Type B pancreatic cell (in vitro differentiated cells): ENCODE measurements at places on chromosomes 4 and X. TPM values are rescaled to one million over a fixed set of nuclear protein-coding genes. Genes with fewer than 3 reads are reported as not detected.

GRCh38 chr4:183766140-183766539 lies 107.0 kb downstream of the TRAPPC11 start:
- DNase-seq = no peak
- no peak overlapping the region for H3K4me3 ChIP-seq
- H3K36me3 ChIP-seq = no peaks in the 10 kb centered on the region
- H3K4me1 ChIP-seq = peaks cover 12% of the 10 kb centered on the region
- H3K27me3 ChIP-seq = peaks cover 3% of the 10 kb centered on the region

DNA sequence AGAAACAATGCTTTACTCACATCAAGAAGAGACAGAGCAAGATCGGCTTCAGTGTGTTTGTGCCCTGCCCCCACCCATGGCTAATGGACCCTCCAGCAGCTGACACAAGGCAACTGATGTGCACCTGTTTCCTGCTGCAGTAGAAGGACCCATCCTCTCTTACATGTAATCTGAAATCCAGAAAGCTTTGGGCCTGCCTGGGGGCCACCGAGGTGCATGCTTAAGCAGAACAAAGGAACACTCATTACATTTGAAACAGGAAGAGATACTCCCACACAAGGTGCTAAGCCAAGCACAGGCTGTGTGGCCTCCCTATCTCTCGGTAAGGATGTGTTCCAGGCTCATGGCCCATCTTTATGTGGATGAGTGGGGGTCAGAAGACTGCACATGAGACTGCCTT lies 338.0 kb downstream of the SPOCK3 start:
- no peaks in the 10 kb centered on the region for H3K36me3 ChIP-seq
- no peaks in the 10 kb centered on the region for H3K4me1 ChIP-seq
- no peaks in the 10 kb centered on the region for H3K27me3 ChIP-seq
- no peak overlapping the region for H3K27ac ChIP-seq
- DNase-seq = no peak

DNA sequence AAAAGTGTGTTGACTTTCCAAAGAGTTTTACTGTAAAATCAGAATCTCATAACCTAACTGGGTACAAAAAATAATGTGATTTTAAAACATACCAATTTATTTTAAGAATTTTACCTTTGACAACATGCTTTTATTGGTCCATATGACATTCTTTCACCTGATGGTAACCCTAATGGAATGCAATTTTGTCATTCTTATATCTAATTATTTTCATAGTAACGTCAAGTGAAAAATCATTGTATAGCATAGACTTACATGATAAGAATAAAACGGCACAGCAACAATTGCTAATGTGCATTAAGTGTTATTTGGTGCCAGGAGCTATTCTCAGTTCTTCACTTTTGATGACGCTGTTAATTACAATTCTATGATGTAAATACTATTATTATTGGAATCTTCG lies 13.6 kb downstream of the UNC5C start:
- peaks cover 43% of the 10 kb centered on the region for H3K4me1 ChIP-seq
- H3K27me3 ChIP-seq = peaks cover 5% of the 10 kb centered on the region
- DNase-seq = no peak
- H3K4me3 ChIP-seq = no peak overlapping the region

GRCh38 chrX:123263270-123263669 lies 79.2 kb downstream of the GRIA3 start:
- peaks cover 4% of the 10 kb centered on the region for H3K36me3 ChIP-seq
- peaks cover 7% of the 10 kb centered on the region for H3K4me1 ChIP-seq
- H3K4me3 ChIP-seq = peak overlapping the region; percentile 29
- no peak for DNase-seq
- H3K27ac ChIP-seq = no peak overlapping the region
- H3K27me3 ChIP-seq = no peaks in the 10 kb centered on the region

GRCh38 chrX:113369056-113369455 lies 528.4 kb upstream of the AMOT start:
- H3K27me3 ChIP-seq = no peaks in the 10 kb centered on the region
- H3K4me3 ChIP-seq = no peak overlapping the region
- no peaks in the 10 kb centered on the region for H3K36me3 ChIP-seq
- no peaks in the 10 kb centered on the region for H3K4me1 ChIP-seq
- H3K27ac ChIP-seq = no peak overlapping the region

Gene DRD5
- 0.58 TPM in 1 of 2 replicates, not detected in the other for total RNA-seq

Gene HSFX3
- not detected in 2 replicates for total RNA-seq

GRCh38 chr4:182155806-182156205 lies 87.4 kb upstream of the TENM3 start:
- H3K27ac ChIP-seq = no peak overlapping the region
- H3K4me3 ChIP-seq = no peak overlapping the region
- no peak for DNase-seq
- peaks cover 4% of the 10 kb centered on the region for H3K4me1 ChIP-seq

Gene ABLIM2
- total RNA-seq = 2.6 and 3.4 TPM in 2 replicates

Gene MAGEE2
- total RNA-seq = not detected in 2 replicates

Gene SSX2
- not detected in 2 replicates for total RNA-seq

Gene NOX1
- total RNA-seq = 0.70 and 1.2 TPM in 2 replicates

DNA sequence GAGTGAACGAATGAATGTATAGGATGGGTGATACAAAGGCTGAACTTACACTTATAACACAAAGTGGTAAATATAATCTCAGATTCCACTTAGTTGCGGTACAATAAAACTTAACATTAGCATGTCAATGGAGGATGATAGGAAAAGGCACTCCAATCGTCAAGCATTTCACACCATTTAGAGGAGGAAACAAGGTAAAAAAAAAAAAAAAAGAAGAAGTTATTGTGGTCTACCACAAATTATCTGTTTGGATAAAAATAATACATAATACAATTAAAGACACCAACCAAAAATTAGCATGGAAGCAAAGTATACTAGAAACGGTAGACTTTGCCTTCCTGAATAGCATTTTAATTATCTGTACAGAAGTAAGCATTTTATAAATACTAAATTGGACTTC lies 205.5 kb downstream of the PPP3CA start:
- H3K27me3 ChIP-seq = no peaks in the 10 kb centered on the region
- H3K4me3 ChIP-seq = no peak overlapping the region
- DNase-seq = no peak
- no peak overlapping the region for H3K27ac ChIP-seq
- H3K36me3 ChIP-seq = peaks cover 3% of the 10 kb centered on the region
- H3K4me1 ChIP-seq = peaks cover 7% of the 10 kb centered on the region

- H3K27me3 ChIP-seq = no peaks in the 10 kb centered on the region
- DNase-seq = no peak
- H3K4me3 ChIP-seq = no peak overlapping the region
- H3K4me1 ChIP-seq = no peaks in the 10 kb centered on the region
Observed at GRCh38 chrX:132501606-132502005, 12.8 kb upstream of the MBNL3 start.

- H3K4me1 ChIP-seq = peaks cover 12% of the 10 kb centered on the region
- peak overlapping the region; percentile 66 for H3K4me3 ChIP-seq
- peak overlapping the region; percentile 77 for H3K27ac ChIP-seq
- DNase-seq = no peak
Observed at GRCh38 chrX:40933706-40934425, 151.4 kb upstream of the USP9X start.

Gene NPNT
- total RNA-seq = 12.6 and 23.2 TPM in 2 replicates

DNA sequence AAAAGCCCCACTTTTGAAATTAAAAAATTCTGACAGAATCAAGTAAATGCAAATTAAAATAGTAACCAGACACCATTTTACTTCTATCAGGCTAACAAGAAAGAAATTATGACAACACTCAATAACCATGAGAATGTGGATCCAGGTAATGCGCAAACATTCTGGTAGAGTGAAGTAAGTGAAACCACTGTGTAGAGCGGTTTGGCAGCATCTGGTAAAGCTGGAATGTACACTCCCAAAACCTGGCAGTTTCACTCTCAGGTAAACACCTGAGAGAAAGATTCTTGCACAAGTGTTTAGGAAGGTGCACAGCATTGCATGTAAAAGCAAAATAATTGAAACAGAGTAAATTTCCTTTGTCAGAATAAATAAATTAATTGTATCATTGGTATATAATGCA lies 81.8 kb downstream of the TRIML1 start:
- no peaks in the 10 kb centered on the region for H3K36me3 ChIP-seq
- H3K4me1 ChIP-seq = no peaks in the 10 kb centered on the region
- DNase-seq = no peak

DNA sequence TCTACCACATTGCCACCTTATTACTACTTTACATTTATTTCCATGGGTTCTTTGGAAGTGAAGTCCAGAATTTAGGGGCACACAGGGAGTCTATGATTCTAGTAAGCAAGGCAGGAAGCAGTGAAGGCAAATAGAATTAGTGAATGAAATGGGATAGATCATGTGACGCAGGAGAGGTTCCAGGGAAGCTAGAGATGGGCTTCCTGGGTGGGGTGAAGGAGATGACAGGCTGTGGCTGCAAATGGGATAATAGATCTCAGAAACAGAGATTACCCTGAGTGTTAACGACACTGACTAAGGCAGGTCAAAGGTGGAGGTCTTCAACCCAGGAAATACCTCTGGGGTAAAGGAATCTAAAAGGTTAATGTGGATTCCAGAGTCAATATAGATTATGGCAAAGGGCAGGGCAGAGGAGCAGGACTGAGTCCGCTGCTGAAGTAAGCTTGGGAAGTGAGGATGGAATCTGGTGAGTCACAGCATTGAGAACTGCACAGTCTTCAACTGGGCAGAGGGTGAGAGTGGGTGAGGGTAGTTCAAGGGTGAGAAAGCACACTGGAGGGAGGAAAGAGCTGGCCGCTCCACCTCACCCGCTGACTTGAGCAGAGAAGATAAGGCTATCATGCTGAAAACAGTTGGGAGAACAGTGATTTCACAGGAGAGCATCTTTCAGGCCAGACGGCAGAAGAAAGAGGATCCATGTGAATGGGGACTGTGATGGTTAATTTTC lies 70.8 kb downstream of the ANXA3 start:
- H3K27ac ChIP-seq = peak overlapping the region; percentile 37
- H3K36me3 ChIP-seq = no peaks in the 10 kb centered on the region
- no peaks in the 10 kb centered on the region for H3K27me3 ChIP-seq
- H3K4me3 ChIP-seq = peak overlapping the region; percentile 8
- DNase-seq = no peak
- peaks cover 12% of the 10 kb centered on the region for H3K4me1 ChIP-seq

GRCh38 chrX:35006361-35006760 lies 63.8 kb downstream of the FAM47B start:
- H3K4me3 ChIP-seq = no peak overlapping the region
- no peak overlapping the region for H3K27ac ChIP-seq
- H3K36me3 ChIP-seq = no peaks in the 10 kb centered on the region

GRCh38 chr4:174189392-174190015 lies 94.0 kb downstream of the FBXO8 start:
- H3K27ac ChIP-seq = no peak overlapping the region
- no peaks in the 10 kb centered on the region for H3K36me3 ChIP-seq
- H3K27me3 ChIP-seq = peaks cover 10% of the 10 kb centered on the region
- H3K4me1 ChIP-seq = no peaks in the 10 kb centered on the region

GRCh38 chr4:54852054-54852453 lies 194.3 kb downstream of the KIT start:
- no peak for DNase-seq
- H3K27me3 ChIP-seq = no peaks in the 10 kb centered on the region
- H3K27ac ChIP-seq = no peak overlapping the region
- no peak overlapping the region for H3K4me3 ChIP-seq
- H3K36me3 ChIP-seq = no peaks in the 10 kb centered on the region

- no peak for DNase-seq
- no peaks in the 10 kb centered on the region for H3K36me3 ChIP-seq
- no peak overlapping the region for H3K4me3 ChIP-seq
- H3K27me3 ChIP-seq = no peaks in the 10 kb centered on the region
- peaks cover 21% of the 10 kb centered on the region for H3K4me1 ChIP-seq
Observed at GRCh38 chrX:108271397-108271787, 166.8 kb downstream of the COL4A6 start.

GRCh38 chrX:136219893-136220292 lies 31.3 kb downstream of the MAP7D3 start:
- no peaks in the 10 kb centered on the region for H3K27me3 ChIP-seq
- no peaks in the 10 kb centered on the region for H3K4me1 ChIP-seq
- H3K4me3 ChIP-seq = no peak overlapping the region
- H3K36me3 ChIP-seq = peaks cover 3% of the 10 kb centered on the region
- no peak for DNase-seq
- no peak overlapping the region for H3K27ac ChIP-seq

DNA sequence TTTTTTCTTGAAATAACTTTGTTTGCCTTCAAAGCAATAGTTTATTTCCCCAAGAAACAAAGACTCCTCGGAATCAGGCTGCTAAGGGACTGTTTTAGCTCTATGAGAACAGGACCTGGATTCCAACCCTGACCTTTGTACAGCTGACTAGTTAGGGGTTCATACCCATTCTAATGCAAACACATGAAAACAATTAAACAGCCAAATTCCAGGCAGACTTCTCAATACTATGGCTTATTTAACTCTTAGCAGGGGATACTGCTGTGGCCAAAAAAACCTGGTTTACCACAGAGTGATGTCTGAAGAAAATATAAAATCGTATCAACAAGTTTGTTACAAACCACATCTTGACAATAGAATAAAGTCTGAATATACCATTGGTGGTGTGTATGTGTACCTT lies 129.6 kb upstream of the INTU start:
- H3K27ac ChIP-seq = no peak overlapping the region
- H3K4me1 ChIP-seq = peaks cover 20% of the 10 kb centered on the region
- H3K4me3 ChIP-seq = no peak overlapping the region
- no peak for DNase-seq
- H3K27me3 ChIP-seq = no peaks in the 10 kb centered on the region
- no peaks in the 10 kb centered on the region for H3K36me3 ChIP-seq

Gene SERTM2
- total RNA-seq = 1.7 and 8.9 TPM in 2 replicates

DNA sequence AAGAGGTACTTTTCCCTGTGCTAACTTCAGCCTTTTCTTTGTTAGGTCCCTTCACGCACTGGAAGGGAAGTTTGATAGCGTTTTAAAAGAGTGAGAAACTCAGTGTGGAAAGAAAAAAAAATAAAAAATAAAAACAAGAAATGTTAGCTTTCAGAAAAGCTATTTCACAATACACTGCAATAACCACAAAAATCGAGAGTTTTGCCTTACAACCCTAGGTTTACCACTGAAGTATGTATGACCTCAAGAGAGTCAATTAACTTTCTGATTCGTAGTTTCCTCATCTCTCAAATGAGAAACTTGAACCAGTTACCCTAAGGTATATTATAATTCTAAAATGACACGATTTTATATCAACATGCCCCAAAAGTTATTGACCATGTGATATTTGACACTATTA lies 93.9 kb upstream of the JADE1 start:
- H3K4me3 ChIP-seq = no peak overlapping the region
- no peak overlapping the region for H3K27ac ChIP-seq
- DNase-seq = no peak
- H3K36me3 ChIP-seq = no peaks in the 10 kb centered on the region
- H3K27me3 ChIP-seq = no peaks in the 10 kb centered on the region
- H3K4me1 ChIP-seq = peaks cover 3% of the 10 kb centered on the region

DNA sequence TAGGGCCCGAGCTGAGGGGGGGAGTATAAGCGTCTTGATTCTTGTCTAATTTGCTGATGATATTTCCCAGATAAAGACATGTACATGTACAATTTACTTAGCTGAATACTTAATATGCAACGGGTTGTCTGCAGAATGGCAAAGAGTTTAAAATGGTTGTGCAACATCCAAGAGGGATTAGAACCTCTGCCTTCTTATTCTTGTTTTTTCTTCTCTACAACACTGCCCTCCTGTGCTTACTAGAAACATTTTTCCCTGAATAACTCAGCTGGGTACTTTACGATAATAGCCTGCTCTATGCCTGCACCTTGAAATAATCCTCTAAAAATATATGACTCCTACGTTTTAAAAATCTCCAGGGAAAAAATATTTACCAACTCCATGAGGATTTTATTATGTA lies 41.8 kb downstream of the INTS12 start:
- no peak overlapping the region for H3K4me3 ChIP-seq
- H3K4me1 ChIP-seq = no peaks in the 10 kb centered on the region

Gene PWWP3B
- 0.79 and 3.8 TPM in 2 replicates for total RNA-seq
